ENCODE measurements at places on chromosomes 3 and 15.

GRCh38 chr15:98876451-98877369 lies 130.9 kb downstream of the PGPEP1L start:
- DNase-seq = no peak

- DNase-seq = no peak
These were observed 222.7 kb upstream of the NAALADL2 start for GRCh38 chr3:174636451-174636850.

DNA sequence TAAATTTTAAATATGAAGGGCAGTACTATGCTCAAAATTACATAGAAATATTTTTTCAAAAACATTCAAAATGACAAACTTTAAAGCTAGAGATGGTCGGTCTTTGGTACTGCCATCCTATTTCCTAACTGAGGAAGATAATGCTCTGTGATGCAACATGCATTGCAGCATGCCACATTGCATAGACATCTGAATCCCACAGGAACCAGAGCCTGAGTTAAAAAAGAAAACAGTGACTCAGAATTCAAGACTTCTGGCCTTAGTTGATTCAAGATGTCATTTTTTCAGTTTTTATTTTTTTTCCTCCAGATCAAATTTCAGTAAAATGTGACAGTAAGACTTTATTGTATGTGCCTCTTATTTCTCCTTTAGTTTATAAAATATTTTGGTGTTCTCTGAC lies 33.1 kb downstream of the TP63 start:
- DNase-seq = peak; percentile 41

- no peak for DNase-seq
These were observed 398.5 kb downstream of the PDCD6IP start for GRCh38 chr3:34196914-34197313.

DNA sequence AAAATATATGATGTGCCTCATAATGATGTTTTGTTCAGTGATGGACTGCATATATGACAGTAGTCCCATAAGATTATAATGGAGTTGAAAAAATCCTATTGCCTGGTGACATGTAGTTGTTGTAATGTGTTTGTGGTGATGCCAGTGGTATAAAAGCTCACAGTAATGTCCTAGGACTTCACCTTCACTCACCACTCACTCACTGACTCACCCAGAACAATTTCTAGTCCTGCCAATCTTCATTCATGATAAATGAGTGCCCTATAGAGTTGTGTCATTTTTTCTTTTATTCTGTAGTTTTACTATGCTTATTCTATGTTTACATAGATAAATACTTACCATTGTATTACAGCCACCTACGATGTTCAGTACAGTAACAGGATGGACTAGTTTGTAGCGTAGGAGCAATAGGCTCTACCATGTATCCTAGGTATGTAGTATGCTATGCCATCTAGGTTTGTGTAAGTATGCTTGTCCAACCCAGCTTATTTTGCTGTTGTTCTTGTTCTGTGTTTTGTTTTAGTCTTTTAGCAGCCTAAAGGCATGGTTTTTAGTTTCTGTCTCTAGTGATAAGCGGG lies 88.5 kb upstream of the LRRFIP2 start:
- DNase-seq = no peak

DNA sequence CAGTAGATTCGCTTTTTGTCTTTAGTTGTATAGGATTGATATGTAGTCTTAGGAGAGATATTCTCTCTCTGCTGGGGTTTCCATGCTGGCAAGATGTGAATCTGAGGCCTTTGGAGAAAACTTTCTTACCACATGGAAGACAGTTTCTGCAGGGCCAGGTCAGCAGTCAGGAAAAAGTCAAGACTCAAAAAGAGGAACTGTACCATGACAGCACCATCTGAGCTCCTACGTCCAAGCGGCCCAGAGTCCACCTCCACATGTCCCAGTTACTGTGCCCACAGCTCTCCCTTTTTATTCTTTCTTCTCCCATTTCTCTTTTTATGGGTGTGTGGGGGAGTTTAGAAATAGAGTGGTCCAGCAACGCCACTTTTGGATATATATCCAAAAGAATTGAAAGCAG lies 172.0 kb downstream of the MTHFS start:
- no peak for DNase-seq

DNA sequence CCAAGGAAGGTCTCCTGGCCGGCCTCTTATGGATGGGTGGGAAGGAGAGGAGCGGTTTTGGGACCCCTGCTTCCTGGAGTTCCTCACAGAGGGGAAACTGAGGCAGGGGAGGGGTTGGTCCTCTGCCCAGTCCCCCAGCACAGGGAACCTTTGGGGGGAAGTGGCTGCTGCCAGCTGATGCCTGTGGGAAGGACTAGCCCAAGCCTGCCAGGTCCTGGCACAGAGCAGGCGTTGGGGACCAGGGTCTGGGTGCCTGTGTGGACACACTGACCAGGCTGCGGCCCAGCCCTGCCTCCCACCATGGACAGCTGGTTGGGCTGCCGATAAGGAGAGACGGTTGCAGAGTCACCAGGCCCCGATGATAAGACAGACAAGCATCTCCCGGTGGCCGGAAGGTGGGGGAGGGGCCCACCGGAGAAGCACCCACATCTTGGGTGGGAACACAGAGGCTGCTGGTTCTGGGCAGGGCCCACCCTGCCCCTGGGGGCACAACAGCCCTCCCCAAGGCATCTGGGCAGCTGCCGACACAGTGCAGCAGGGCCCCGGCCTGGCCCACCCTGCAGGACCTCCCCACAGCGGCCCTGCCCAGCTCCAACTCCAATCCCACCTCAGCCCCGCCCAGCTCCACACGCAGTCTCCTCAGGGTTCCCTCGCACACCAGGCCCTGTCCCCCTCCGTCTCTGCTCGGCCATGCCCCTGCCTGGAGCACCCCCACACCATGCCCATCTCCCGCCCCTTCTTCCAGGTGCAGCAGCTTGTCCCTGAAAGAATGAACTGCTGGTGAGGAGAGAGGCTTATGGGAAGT lies 50.7 kb downstream of the DNAJB8 start:
- DNase-seq = no peak

- DNase-seq = peak; percentile 82
These were observed 520 bp downstream of the SLC26A6 start for GRCh38 chr3:48634661-48635221.

DNA sequence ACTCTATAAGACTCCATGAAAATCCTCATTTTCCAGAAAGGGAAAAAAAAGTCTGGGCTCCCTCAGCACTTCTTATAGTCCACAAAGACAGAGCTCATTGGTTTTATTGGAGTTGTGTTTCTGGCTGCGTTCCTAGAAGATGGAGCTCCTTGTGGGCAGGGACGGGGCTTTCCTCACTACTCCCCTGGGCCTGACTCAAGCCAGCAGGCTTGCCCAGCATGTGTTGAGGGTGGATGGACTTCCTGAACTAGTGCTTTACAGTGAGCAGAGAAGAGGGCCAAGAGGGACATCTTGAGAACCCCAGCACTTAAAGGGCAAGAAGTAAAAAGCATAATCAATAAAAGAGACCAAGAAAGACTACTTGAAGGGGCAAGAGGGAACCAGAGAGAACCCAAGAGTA lies 43.2 kb upstream of the EPHB1 start:
- DNase-seq = no peak

GRCh38 chr3:11907667-11908660 lies 61.3 kb upstream of the TAMM41 start:
- no peak for DNase-seq

- DNase-seq = no peak
These were observed 400.4 kb downstream of the LPP start for GRCh38 chr3:188554404-188554803.

DNA sequence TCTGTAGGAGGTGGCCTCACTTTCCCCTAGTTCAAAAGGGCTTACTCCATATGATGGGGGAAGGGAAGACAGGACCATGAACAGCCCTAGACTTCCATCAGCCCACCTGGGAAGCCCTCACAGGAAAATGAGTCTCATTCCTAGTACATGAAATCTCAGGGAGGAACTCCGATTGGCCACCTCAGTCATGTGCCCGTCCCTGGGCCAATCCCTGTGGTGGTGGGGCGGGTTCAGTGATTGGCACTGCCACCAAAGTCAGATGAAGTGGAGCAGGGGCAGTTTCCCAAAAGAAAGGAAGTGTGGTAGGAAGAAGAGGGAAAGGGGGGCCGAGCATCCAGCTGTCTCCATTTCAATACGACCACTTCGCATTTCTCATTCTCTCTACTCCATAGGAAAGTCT lies 25.9 kb upstream of the GP9 start:
- no peak for DNase-seq

DNA sequence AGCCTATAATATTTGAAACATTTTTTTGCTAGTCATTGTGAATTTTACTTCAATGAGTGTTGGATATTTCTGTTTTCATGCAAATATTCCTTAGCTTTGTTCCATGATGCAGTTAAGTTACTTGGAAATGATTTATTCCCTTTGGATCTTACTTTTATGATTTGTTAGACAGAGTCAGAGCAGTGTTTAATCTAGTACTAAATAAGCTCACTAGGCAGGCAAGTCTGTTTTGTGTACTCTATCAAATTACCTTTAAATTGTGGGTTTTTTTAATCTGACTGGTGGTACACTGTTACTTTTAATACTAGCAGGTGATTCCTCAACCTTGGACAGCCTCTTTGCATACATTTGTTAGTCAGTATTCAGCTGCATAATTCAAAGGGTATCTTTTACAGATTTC lies 173.3 kb upstream of the MBNL1 start:
- no peak for DNase-seq

- no peak for DNase-seq
These were observed 113.2 kb downstream of the RFTN1 start for GRCh38 chr3:16400106-16400931.

Measured in urothelium cell line (cell line).